ENCODE measurements at places on chromosomes 5 and 9. TPM values are rescaled to one million over a fixed set of nuclear protein-coding genes. Genes with fewer than 3 reads are reported as not detected.

- no peak for DNase-seq
These were observed 2.0 kb upstream of the F2RL2 start for GRCh38 chr5:76625087-76625815.

Gene ELOVL7
- total RNA-seq, result 0.32 TPM

- DNase-seq, result no peak
These were observed 90.3 kb upstream of the ZNF462 start for GRCh38 chr9:106772523-106773290.

Gene TMEM215
- total RNA-seq, result not detected
